ENCODE measurements at places on chromosomes 3 and 15.

- no peak overlapping the region for H3K4me3 ChIP-seq
- H3K36me3 ChIP-seq: peaks cover 5% of the 10 kb centered on the region
- H3K27ac ChIP-seq: no peak overlapping the region
- no peaks in the 10 kb centered on the region for H3K4me1 ChIP-seq
These were observed 451.5 kb upstream of the PPP2R3A start for GRCh38 chr3:135514060-135514448.

- H3K27me3 ChIP-seq: no peaks in the 10 kb centered on the region
- peak overlapping the region; percentile 58 for H3K4me3 ChIP-seq
- peaks cover 98% of the 10 kb centered on the region for H3K4me1 ChIP-seq
- H3K27ac ChIP-seq: peak overlapping the region; percentile 92
- no peak for DNase-seq
These were observed 72.6 kb downstream of the TGFBR2 start for GRCh38 chr3:30679045-30679444.

DNA sequence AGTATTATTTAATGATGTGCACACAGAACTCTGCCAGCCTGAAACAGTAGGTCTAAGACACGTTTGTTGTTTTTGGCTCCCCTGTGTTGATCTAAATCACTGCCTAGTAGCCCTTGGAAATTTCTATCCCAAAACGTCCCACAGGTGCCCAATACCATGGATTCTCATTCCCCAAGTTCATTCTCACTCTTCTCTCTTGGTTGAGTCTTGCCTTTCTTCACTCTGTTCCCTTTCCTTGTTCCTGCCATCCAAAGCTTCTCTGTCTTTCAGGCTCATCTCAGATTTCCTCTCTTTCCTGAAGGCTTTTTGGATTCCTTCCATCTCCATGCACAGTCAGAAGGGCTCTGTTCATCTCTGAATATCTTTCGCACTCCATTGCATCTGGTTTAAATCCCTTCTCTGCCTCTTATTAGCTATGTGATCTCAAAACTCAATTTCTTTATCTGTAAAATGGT is 54.2 kb downstream of the PPARG start:
- H3K36me3 ChIP-seq: no peaks in the 10 kb centered on the region
- H3K4me3 ChIP-seq: no peak overlapping the region

- H3K4me3 ChIP-seq: peak overlapping the region; percentile 47
- H3K36me3 ChIP-seq: peaks cover 10% of the 10 kb centered on the region
- H3K4me1 ChIP-seq: peaks cover 74% of the 10 kb centered on the region
- peak overlapping the region; percentile 97 for H3K27ac ChIP-seq
- no peak for DNase-seq
These were observed 29.4 kb downstream of the CRTC3 start for GRCh38 chr15:90559119-90559518.

DNA sequence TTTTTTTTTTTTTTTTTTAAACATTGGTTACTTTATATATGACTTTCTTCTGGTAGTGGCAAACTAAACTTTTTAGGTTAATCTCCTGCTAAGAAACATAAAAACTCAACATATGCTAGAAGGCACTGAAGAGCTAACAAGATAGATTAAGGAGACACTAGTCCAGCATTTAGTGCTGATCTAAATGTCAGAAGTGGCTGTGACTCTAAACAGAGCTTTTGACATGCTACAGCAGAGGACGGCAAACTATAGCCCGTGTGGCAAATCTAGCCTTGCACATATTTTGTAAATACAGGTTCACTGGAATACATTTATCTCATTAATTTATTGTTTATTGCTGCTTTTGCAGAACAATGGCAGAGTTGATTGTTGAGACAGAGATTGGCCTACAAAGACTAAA is 20.6 kb downstream of the NR2E3 start:
- H3K4me1 ChIP-seq: no peaks in the 10 kb centered on the region
- H3K36me3 ChIP-seq: peaks cover 44% of the 10 kb centered on the region
- H3K27me3 ChIP-seq: no peaks in the 10 kb centered on the region
- no peak overlapping the region for H3K27ac ChIP-seq

- peaks cover 14% of the 10 kb centered on the region for H3K27me3 ChIP-seq
- no peak overlapping the region for H3K4me3 ChIP-seq
- no peaks in the 10 kb centered on the region for H3K36me3 ChIP-seq
- H3K4me1 ChIP-seq: no peaks in the 10 kb centered on the region
These were observed 116.7 kb upstream of the MRPS22 start for GRCh38 chr3:139227165-139227564.
